Neural crest cell (in vitro differentiated cells): ENCODE measurements at places on chromosomes 4 and X. TPM values are rescaled to one million over a fixed set of nuclear protein-coding genes. Genes with fewer than 3 reads are reported as not detected.

- no peak overlapping the region for H3K27ac ChIP-seq
- DNase-seq: no peak
- no peaks in the 10 kb centered on the region for H3K27me3 ChIP-seq
Observed at GRCh38 chr4:70488748-70489147, 16.8 kb downstream of the MUC7 start.

- H3K36me3 ChIP-seq: no peaks in the 10 kb centered on the region
- H3K27me3 ChIP-seq: peaks cover 18% of the 10 kb centered on the region
- peak; percentile 63 for DNase-seq
- H3K27ac ChIP-seq: peak within 1 kb of the TSS; percentile 90
Observed at GRCh38 chr4:85474818-85475630, at the start of gene ARHGAP24. ARHGAP24 (plus strand) TSS chr4:85475150.

GRCh38 chr4:76708971-76709771 is 188.8 kb downstream of the SOWAHB start:
- peaks cover 40% of the 10 kb centered on the region for H3K4me1 ChIP-seq
- no peak for DNase-seq
- H3K27me3 ChIP-seq: no peaks in the 10 kb centered on the region
- peaks cover 22% of the 10 kb centered on the region for H3K36me3 ChIP-seq
- H3K4me3 ChIP-seq: no peak overlapping the region

GRCh38 chr4:23763559-23763958 is 126.3 kb downstream of the PPARGC1A start:
- H3K27ac ChIP-seq: no peak overlapping the region
- no peaks in the 10 kb centered on the region for H3K27me3 ChIP-seq
- H3K4me1 ChIP-seq: peaks cover 13% of the 10 kb centered on the region

- H3K4me3 ChIP-seq: no peak overlapping the region
- no peak overlapping the region for H3K27ac ChIP-seq
- H3K4me1 ChIP-seq: no peaks in the 10 kb centered on the region
- no peaks in the 10 kb centered on the region for H3K27me3 ChIP-seq
- no peaks in the 10 kb centered on the region for H3K36me3 ChIP-seq
Observed at GRCh38 chr4:93960450-93960849, 131.9 kb downstream of the ATOH1 start.

- no peak for DNase-seq
- no peak overlapping the region for H3K4me3 ChIP-seq
- H3K27me3 ChIP-seq: no peaks in the 10 kb centered on the region
- H3K36me3 ChIP-seq: peaks cover 3% of the 10 kb centered on the region
- H3K4me1 ChIP-seq: no peaks in the 10 kb centered on the region
- H3K27ac ChIP-seq: no peak overlapping the region
Observed at GRCh38 chr4:185559915-185560281, 24.6 kb upstream of the PDLIM3 start.

ANTXR2 gene
- total RNA-seq: 35.6 and 36.7 TPM in 2 replicates

MAOB gene
- 0.93 and 0.98 TPM in 2 replicates for total RNA-seq

- H3K27me3 ChIP-seq: no peaks in the 10 kb centered on the region
- peaks cover 2% of the 10 kb centered on the region for H3K36me3 ChIP-seq
- no peak for DNase-seq
- no peak overlapping the region for H3K4me3 ChIP-seq
- H3K4me1 ChIP-seq: no peaks in the 10 kb centered on the region
Observed at GRCh38 chr4:53068755-53069330, 206.7 kb downstream of the RASL11B start.

CFAP99 gene
- not detected in 2 replicates for total RNA-seq

DNA sequence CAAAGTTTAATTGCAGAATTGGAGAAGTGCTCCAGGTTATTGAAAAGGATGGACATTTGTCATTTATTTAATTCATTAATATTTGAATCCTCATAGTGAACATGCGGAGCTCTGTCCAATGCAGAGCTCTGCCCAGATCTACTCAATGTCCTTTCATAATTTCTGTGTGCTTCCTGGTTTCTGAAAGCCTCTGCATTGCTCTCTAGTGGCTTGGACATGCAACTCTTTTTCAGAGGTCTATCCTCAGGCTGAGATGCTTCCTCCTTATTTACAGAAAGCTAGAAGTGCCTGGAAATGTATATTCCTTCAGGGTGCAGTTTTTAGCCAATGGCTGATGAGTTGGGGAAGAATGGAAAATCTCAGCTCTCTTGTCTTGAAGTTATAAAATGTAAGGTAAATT is 786.1 kb upstream of the AADAT start:
- no peak overlapping the region for H3K4me3 ChIP-seq
- no peaks in the 10 kb centered on the region for H3K4me1 ChIP-seq
- no peaks in the 10 kb centered on the region for H3K27me3 ChIP-seq
- H3K36me3 ChIP-seq: no peaks in the 10 kb centered on the region
- H3K27ac ChIP-seq: no peak overlapping the region

GRCh38 chr4:167956676-167957075 is 135.7 kb upstream of the ANXA10 start:
- no peaks in the 10 kb centered on the region for H3K4me1 ChIP-seq
- no peak for DNase-seq
- H3K4me3 ChIP-seq: no peak overlapping the region
- no peaks in the 10 kb centered on the region for H3K27me3 ChIP-seq

- H3K27ac ChIP-seq: peak overlapping the region; percentile 76
- no peak overlapping the region for H3K4me3 ChIP-seq
- peaks cover 23% of the 10 kb centered on the region for H3K36me3 ChIP-seq
- no peak for DNase-seq
- peaks cover 4% of the 10 kb centered on the region for H3K4me1 ChIP-seq
Observed at GRCh38 chrX:139018436-139018835, 306.9 kb upstream of the FGF13 start.

SUV39H1 gene
- total RNA-seq: 20.4 and 20.8 TPM in 2 replicates

- H3K36me3 ChIP-seq: peaks cover 7% of the 10 kb centered on the region
- DNase-seq: no peak
Observed at GRCh38 chrX:18895189-18895951, 88.5 kb downstream of the PHKA2 start.

DNA sequence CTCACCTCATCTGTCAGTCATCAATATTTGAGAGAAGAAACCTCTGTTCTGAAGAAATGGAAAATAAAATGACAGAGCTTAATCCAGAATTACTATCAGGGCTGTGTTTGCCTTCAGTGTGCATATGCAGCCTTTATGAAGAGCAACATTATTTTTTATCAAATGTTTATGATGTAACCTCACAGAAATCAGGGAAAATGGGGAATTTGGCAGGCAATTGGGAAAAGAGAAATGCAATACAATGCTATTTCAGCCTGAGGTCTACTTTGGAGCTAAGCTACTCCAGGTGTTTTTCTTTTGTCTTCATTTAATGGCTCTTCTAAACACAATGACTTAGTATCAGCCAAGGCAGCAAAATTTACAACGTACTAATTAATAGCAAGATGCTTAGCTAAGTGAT is 241.1 kb upstream of the TET2 start:
- no peak overlapping the region for H3K27ac ChIP-seq
- peaks cover 6% of the 10 kb centered on the region for H3K4me1 ChIP-seq
- DNase-seq: no peak
- H3K27me3 ChIP-seq: no peaks in the 10 kb centered on the region
- no peak overlapping the region for H3K4me3 ChIP-seq

GRCh38 chr4:88489100-88489761 is 32.3 kb downstream of the HERC5 start:
- H3K27me3 ChIP-seq: no peaks in the 10 kb centered on the region
- H3K4me1 ChIP-seq: no peaks in the 10 kb centered on the region
- H3K36me3 ChIP-seq: no peaks in the 10 kb centered on the region
- H3K4me3 ChIP-seq: no peak overlapping the region
- H3K27ac ChIP-seq: no peak overlapping the region

DNA sequence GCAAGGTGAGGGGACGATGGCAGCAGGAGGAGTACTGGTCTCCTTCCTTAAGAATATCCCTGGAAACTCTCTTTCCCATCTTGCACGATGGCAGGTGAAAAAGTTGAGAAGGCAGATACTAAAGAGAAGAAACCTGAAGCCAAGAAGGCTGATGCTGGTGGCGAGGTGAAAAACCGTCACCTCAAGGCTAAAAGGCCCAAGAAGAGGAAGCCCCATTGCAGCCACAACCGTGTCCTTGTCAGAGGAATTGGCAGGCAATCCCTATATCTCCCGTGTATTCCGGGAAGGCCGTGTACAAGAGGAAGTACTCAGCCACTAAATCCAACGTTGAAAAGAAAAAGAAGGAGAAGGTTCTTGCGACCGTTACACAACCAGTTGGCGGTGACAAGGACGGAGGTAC is 40.0 kb downstream of the CRLF2 start:
- DNase-seq: no peak
- H3K27me3 ChIP-seq: peaks cover 54% of the 10 kb centered on the region
- peaks cover 21% of the 10 kb centered on the region for H3K4me1 ChIP-seq
- H3K4me3 ChIP-seq: no peak overlapping the region

KLB gene
- not detected in 2 replicates for total RNA-seq

GRCh38 chr4:173578956-173579355 is 48.9 kb upstream of the HAND2 start:
- H3K4me1 ChIP-seq: no peaks in the 10 kb centered on the region
- peaks cover 41% of the 10 kb centered on the region for H3K27me3 ChIP-seq
- H3K27ac ChIP-seq: no peak overlapping the region
- H3K4me3 ChIP-seq: no peak overlapping the region
- H3K36me3 ChIP-seq: no peaks in the 10 kb centered on the region

TRIM75 gene
- not detected in 2 replicates for total RNA-seq

ZC4H2 gene
- 41.7 and 42.3 TPM in 2 replicates for total RNA-seq

DNA sequence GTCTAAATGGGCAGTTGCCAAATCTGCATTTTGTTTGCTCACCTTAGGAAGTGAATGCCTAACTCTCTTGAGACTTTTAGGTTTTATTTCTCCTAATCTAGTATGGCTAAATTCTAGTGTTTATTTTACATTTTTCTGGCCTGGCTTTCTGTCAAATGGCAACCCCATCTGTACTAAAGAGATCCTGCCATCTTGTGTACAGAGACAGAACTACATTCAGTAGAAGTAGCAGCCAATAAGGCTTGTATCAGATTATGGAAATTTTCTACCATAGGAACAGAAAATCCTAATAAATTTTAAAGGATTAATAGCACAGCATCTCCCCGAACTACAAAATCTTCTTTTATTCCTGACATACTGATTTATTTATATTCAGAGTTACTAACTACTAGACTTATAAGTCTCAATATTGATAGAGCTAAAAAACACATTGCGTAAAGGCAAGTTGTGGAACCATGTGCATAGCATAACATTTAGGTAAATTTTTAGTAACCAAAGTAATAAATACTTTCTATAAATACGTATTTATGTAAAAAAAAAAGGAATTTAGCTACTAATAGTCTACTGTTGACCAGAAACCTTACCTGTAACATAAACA is 45.5 kb downstream of the TMEM144 start:
- peaks cover 8% of the 10 kb centered on the region for H3K4me1 ChIP-seq
- DNase-seq: no peak
- H3K27ac ChIP-seq: no peak overlapping the region
- no peak overlapping the region for H3K4me3 ChIP-seq
- H3K27me3 ChIP-seq: no peaks in the 10 kb centered on the region

GRCh38 chr4:62490635-62491034 is 1290.5 kb downstream of the ADGRL3 start:
- DNase-seq: no peak
- H3K4me3 ChIP-seq: no peak overlapping the region
- H3K27ac ChIP-seq: no peak overlapping the region
- H3K36me3 ChIP-seq: no peaks in the 10 kb centered on the region

DNA sequence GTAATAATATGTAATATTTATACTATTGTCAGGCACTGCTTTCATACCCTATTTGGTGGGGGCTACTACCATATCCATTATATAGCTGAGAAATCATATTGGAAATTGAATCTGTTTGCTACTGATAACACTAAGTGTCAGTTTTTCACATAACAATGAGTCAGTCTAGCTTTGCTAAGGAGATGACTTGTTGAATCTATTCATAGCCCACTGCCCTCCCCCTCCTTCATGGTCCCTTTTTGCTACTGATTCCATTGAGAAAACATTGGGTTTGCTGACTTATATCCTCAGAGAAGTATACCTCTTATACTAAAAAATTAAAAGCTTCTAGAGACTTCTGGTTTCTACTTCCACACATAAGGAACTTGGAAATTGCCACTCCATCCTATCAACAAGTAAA is 1898.4 kb downstream of the STIM2 start:
- no peaks in the 10 kb centered on the region for H3K36me3 ChIP-seq
- H3K4me3 ChIP-seq: no peak overlapping the region
- no peaks in the 10 kb centered on the region for H3K27me3 ChIP-seq
- H3K27ac ChIP-seq: no peak overlapping the region

TNIP2 gene
- 25.1 and 26.2 TPM in 2 replicates for total RNA-seq

ATP1B4 gene
- total RNA-seq: not detected in 2 replicates

DNA sequence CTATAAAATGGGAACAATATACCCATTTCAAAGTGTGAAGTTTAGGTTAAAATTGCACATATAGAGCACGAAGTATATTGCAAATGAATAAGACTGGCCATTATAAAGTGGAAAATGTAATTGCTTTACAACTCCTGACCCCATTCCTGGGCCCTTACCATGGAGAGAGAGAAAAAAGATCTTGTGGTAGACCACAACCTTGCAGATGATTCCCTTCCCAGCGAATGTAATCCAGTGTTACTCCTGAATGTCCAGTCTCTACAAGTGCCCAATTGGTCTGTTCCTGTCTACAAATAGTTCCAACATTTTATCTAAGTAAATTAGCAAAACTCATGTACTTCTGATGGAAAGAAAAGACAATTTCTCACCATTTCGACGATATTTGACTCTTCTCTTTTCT is 184.1 kb upstream of the LNX1 start:
- H3K4me1 ChIP-seq: no peaks in the 10 kb centered on the region
- DNase-seq: no peak
- no peaks in the 10 kb centered on the region for H3K36me3 ChIP-seq
- peaks cover 3% of the 10 kb centered on the region for H3K27me3 ChIP-seq
- H3K27ac ChIP-seq: no peak overlapping the region
